Head of caudate nucleus (tissue), 42 donors: ENCODE measurements at places on chromosomes 3 and 15.

GRCh38 chr3:134211797-134212196 lies 38.9 kb downstream of the RYK start:
- DNase-seq = peak; percentile 22

DNA sequence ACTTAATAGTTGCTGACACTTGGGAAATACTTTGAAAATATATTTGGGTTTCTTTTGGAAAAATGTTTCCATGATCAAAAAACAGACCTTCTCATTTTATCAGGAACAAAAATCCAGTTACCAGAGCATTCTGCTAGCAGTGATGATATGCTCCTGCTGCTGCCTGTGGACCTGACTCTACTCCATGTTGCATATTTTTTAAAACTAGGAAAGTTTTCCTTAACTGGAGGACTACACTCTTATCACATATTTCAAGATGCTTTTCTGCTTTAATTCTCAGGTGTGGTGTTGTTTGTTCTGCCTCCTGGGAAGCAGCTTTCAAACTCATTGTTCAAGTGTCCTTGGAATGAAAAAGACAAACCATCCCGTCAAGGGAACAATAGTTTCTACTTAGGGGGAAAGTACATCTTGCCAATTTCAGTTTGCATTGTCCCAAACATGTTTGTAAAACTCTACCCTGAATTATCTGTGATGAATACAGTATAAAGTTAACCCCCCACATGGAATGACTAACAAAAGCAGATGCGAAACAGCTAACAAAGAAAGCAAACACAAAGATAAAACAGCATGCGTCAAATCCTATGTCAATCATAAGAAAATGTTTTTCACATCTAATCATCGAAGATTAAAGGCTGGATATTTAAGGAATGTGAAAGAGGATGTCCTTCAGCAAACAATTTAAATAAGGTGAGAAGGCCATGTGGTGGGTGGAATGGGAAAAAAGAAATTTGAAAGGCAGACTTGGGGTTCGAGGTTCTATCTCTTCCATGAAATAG lies 40.1 kb upstream of the PSMD6 start:
- no peak for DNase-seq

DNA sequence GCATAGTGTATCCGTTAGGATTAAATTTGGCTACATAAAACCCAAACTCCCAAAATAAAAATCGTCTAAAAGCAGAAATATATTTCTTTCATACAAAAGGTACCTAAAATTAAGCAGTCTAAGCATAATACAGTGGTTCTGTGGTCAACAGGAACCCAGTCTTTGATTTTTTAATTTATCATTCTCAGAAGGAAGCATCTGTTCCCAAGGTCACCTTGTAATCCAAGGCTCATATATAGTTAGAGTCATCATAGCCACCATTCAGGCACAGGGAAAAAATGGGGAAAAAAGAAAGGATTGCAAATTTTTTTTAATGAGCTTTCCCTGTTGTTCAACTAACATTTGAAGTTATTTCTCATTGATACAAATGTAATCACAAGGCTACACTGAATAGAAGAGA lies 983.2 kb downstream of the PLOD2 start:
- no peak for DNase-seq

- DNase-seq = no peak
Observed at GRCh38 chr3:12188681-12189287, 30.1 kb upstream of the TIMP4 start.

GRCh38 chr3:56782906-56783305 lies 18.8 kb downstream of the ARHGEF3 start:
- no peak for DNase-seq

DNA sequence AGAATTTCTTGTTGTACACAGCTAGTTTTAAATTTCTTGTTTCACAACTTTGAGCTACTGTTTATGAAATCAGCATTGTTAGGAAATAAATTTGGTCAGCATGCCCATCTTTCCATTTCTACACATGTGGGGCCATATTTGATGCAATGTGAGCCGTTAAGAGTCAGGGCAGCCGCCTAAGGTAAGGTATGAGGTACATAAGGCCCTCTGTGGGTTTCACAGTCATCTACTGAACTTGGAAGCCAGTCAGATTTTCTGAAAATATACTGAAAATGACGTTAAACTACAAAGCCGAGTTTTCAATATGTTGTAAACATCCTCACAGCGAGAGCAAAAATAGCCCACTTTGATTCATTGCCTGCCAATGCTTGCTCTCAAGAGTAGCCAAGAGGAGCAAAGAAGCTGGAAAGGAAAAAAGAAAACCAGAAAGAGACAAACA lies 94.7 kb upstream of the PDZRN3 start:
- DNase-seq = no peak

GRCh38 chr3:52299879-52300611 lies 12.4 kb downstream of the GLYCTK start:
- no peak for DNase-seq

- DNase-seq = no peak
Observed at GRCh38 chr3:42662813-42663535, 9.5 kb downstream of the ZBTB47 start.

GRCh38 chr3:132916096-132916495 lies 122.1 kb upstream of the TMEM108 start:
- DNase-seq = no peak

- no peak for DNase-seq
Observed at GRCh38 chr3:147705651-147706051, 296.5 kb downstream of the ZIC1 start.

GRCh38 chr15:43346305-43346704 lies 15.9 kb upstream of the LCMT2 start:
- DNase-seq = no peak

GRCh38 chr3:60217156-60217911 lies 1033.9 kb downstream of the FHIT start:
- DNase-seq = no peak
